ENCODE measurements at places on chromosomes 16 and 17. TPM values are rescaled to one million over a fixed set of nuclear protein-coding genes. Genes with fewer than 3 reads are reported as not detected.
A peak's percentile ranks its signal among the peaks of the same experiment; 100 is the strongest.

DNA sequence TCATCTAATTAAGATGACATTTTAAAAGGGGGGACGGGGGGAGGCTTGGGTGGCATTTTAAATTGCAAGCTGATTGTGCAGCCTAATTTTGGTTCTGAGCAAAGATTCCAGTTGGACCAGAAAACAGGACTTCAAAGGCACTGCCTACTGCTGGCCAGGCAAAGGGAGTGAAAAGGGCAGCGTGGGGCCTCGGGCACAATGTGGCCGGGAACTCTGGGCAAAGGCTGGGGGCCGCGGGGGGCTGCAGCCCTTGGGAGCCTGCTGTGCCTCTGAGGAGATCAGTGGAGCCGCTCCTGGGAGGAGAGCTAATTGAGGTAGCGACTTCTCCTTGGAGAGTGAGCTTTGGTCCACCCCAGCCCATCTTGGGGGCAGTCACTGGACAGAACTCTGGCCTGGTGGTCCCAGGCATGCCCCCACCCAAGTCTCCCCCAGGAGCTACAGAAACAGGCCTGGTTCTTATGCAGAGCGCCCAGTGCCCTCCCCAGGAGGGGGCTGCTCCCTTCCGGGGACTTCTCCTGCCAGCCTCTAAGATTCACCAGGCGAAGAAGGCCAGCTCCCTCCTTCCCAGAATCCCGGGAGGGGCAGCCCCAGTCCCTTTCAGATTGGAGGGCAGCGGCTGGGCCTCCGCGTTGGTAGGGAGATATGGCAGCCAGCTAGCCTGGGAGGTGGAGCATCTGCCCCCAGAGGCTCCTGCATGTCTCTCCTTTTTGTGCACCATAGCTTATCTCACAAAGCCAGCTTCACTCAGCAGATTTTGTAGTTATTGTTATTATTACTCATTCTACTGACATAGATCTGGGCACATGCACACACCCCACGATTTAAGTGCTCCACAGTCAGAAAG is 115.6 kb downstream of the GNAO1 start:
- no peak overlapping the region for H3K4me3 ChIP-seq
- no peak for DNase-seq
- H3K27ac ChIP-seq: no peak overlapping the region

SLC12A4 gene
- total RNA-seq: 51.2 TPM

SEPTIN12 gene
- total RNA-seq: not detected

SLFN14 gene
- 0.07 TPM for total RNA-seq

DNA sequence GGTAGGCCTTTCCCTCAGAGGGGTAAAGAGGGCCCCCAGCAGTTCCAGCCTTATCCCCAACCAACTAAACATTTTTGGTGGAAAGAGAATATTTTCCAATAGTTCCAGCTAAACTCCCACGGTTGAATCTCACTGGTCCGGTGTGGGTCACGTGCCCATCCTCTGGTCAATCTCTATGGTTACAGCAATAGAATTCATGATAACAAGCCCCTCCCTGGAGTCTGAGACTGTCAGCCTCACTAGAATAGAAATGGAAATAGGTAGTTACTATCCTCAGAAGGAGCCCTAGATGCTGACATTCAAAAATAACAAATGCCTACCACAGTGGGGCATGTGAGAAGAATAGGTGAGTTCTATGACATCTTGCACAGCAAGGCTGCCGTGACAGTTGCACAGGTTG is 37.5 kb upstream of the LITAF start:
- no peaks in the 10 kb centered on the region for H3K27me3 ChIP-seq
- no peak for DNase-seq
- H3K36me3 ChIP-seq: peaks cover 12% of the 10 kb centered on the region
- peaks cover 58% of the 10 kb centered on the region for H3K4me1 ChIP-seq
- H3K27ac ChIP-seq: peak overlapping the region; percentile 63

DNA sequence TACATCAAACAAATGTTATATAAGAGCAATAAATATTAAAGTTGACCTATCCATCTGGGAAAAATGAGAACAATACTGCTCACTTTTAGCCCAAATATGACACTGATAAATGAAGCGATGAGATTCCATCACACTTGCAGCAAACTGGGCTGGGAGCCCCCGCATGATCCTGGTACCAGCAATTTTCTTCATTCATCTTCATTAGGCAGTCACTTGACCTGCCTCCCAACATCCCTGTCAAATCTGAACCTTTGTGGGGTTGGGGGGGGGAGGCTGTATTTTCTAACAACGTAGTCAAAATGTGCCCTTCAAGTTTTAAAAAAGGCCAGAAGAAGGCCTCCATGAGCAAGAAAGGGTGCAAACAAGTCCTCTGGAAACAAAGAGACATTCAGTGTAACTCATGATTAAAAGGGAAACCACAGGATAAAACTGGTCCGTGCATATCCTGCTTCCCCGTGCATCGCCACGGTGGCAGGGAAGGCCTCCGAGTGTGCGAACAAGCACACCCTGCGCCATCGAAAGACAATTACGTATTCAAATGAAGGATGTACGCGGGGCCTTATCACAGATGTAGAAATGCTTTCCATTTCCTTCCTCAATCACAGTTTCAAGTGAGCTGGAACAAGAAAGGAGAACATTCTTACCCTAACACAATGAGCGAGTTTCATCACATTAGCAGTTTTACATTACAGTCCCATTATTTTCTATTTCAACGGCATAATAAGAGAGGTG is 48.4 kb downstream of the TOX3 start:
- no peak overlapping the region for H3K27ac ChIP-seq
- H3K4me3 ChIP-seq: no peak overlapping the region
- no peaks in the 10 kb centered on the region for H3K4me1 ChIP-seq

- no peak overlapping the region for H3K27ac ChIP-seq
- no peaks in the 10 kb centered on the region for H3K4me1 ChIP-seq
- H3K36me3 ChIP-seq: no peaks in the 10 kb centered on the region
- peaks cover 32% of the 10 kb centered on the region for H3K27me3 ChIP-seq
- no peak for DNase-seq
Observed at GRCh38 chr17:8556074-8556473, 74.5 kb downstream of the MYH10 start.

DNA sequence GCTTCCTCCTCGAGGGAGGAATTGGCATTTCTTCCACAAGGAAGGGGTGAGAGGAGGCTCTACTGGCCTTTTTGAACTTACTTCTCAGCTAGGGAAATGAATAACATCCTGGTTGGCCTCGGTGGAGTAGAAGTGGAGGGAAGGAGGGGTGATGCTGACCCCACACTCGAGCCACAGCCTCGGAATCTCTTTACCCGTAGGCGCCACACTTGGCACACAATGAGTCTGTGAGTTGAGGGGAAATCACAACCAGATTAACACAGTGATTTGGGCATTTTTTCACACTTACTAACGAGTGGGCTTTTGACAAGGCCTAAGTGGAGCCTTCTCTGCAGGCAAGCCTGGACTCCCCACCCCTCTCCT is 47.3 kb upstream of the TBX2 start:
- DNase-seq: no peak
- H3K4me1 ChIP-seq: no peaks in the 10 kb centered on the region
- H3K4me3 ChIP-seq: no peak overlapping the region
